Stimulated activated CD8-positive, alpha-beta memory T cell treated with anti-CD3 and anti-CD28 coated beads, Interleukin-4, amount 100 ng/mL, for 24 hours (primary cell): ENCODE measurements at places on chromosomes 5 and 9.

- DNase-seq = no peak
Observed at GRCh38 chr5:122102825-122103224, 24.8 kb upstream of the LOX start.

- DNase-seq = no peak
Observed at GRCh38 chr5:58961631-58962280, 378.9 kb downstream of the RAB3C start.

GRCh38 chr9:127263664-127264063 lies 910 bp upstream of the GARNL3 start:
- no peak for DNase-seq

- no peak for DNase-seq
Observed at GRCh38 chr5:122304471-122305215, 7.4 kb upstream of the SNCAIP start.

DNA sequence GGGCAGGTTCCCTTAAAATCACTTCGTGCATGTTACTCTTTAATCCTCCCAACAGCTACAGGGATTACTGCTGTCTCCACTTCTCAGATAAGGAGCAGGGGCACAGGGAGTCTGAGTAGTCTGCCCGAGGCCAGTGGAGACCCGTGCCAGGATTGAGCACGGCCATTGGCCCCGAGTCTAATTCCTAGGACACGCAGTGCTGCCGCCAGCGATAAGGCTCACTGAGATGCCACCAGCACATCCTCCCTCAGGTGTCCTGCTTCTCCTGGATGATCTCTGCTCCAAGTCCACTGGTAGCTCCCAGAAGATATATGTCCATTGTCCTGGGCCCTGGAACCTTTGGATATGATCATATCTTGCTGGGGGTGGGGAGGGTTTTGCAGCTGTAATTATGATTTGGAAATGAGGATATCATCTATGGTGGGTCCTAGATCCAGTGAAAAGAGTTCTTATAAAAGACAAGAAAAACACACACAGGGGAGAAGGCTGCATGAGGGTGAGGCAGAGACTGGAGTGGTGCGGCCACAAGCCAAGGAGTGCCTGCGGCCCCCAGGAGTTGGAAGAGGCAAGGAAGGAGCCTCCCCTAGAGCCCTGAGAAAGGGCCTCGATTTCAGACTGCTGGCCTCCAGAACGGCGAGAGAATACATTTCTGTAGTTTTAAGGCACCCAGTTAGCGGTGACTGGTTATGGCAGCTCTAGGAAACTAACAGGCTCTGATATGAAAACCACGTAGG lies 19.4 kb upstream of the MED10 start:
- no peak for DNase-seq
